Astrocyte of the spinal cord (primary cell): ENCODE measurements at places on chromosomes 13 and 19.
A peak's percentile ranks its signal among the peaks of the same experiment; 100 is the strongest.

DNA sequence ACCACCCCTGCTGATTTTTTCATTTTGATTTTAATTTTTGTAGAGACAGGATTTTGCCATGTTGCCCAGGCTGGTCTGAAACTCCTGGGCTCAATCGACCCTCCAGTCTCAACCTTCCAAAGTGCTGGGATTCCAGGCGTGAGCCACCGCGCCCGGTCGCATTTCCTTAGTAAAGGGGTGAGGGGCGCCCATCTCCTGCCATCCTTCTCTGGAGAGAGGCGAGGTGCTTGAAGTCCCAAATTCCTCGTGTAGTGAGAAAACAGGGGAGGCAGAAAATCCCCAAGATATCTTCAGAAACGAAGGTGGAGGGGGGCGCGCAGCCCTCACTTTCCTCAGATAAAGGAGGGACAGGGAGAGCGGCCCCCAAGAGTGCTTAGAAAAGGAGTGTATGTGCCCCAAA is 21.0 kb upstream of the GATAD2A start:
- no peak for DNase-seq

DNA sequence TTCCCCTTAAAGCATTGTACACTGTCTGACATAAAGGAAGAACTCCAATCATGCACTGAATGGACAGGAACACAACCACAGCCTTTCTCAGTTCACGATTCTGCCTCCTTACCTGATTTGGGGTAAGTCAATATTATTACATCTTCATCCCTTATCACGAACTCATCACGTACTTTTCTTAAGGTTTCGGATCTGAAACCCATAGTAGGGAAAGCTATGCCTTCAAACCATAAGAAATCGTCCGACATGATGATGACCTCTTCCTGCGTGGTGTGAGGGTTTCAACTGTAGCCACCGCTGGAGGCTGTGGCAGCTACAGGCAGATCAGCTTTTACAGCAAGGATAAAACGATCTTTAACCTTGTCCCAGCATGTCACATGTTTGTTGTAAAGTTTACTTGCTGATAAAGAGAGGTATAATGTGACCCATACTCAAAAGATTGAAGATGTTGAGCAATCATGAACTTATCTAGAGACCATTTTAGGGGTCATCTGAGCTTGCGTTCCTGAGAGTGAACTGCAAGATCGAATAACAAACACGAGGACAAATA is at the start of gene SULT2A1:
Gene SULT2A1 (minus strand): TSS at position 306 of the 550 bp plus-strand sequence. CDS start 58 bp downstream, at position 248.
- DNase-seq: no peak

- no peak for DNase-seq
These were observed 19.4 kb upstream of the GSX1 start for GRCh38 chr13:27772651-27773425.

DNA sequence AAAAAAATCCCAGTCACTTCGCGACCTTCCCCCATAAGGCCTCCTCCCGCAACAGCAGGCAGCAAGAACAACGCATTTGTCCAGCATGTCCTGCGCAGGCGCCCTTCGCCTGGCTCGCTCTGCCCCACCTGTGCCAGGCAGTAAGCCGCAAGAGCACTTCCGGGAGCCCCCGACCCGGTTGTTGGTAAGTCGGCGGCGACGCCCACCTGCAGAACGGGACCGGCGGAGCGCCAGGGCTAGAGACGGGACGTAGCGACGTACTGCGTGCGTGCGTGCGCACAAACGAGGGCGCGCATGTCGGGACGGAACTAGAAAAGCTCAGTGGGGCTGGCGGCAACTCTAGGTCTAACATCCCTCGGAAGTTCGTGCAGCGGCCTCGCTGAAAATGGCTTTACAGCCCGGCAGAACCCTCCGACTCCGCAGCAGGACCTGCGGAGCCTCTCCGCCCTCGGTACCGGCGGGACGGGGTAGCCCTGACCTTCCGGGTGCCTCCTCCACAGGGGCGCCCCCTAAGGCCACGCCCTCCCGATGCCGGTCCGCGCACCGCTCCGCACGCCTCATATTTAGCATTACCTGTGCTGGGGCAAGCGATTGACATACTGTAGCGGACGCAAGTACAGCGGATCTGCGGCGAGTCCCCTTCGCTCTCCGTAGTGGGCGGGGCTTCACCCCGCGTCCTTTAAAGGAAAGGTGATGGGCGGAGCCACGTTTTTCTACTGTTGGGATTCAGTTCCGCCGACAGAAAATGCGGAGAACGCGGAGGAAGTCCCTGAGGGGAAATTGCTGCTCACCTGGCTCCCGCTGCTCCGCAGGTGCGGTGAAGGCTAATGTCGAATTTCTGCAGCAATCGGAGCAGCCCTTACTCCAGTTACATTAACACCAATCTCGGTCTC is at the start of gene MTIF3:
Gene MTIF3 (minus strand): TSS at position 629 of the 893 bp plus-strand sequence. CDS start 10,116 bp downstream, outside the sequence.
- DNase-seq: peak; percentile 93

GRCh38 chr19:3852614-3853254 is 16.1 kb downstream of the ZFR2 start:
- DNase-seq: peak; percentile 81

DNA sequence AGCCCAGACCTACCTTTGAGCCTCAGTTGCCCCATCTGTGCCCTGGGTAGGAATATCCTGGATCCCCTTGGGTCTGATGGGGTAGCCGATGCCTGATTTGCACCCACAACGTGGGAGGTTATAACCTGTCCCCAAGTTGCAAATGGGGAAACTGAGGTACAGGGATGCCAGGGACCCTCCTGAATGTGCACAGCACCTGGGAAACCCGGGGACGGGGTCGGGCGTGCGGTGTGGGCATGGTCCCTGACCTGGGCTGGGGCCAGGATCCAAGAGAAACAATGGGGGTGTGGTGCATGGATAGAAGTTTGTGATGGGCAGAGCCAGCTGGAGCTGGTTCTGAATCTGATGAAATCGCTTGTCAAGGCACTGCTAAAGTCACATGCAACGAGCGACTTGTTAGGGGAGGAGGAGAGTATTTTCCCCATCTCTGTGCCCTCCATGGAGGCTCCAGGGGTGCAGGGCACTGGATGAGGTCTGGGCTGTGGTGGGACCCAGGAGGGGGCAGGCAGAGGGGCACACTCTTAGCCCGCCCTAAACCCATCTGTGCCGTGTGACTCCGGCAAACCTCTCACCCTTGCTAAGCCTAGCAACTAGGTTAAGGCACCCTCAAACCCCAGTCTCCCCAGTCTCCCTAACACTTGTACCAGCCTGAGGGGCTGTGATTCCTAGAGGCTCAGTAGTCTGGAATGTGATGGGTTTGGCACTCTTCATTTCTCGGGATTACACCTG is 749 bp downstream of the GDF15 start:
- DNase-seq: no peak

- peak; percentile 77 for DNase-seq
These were observed 29.7 kb downstream of the MLLT1 start for GRCh38 chr19:6250024-6250615.

- DNase-seq: no peak
These were observed 62.8 kb upstream of the CEACAM8 start for GRCh38 chr19:42657556-42657955.

- DNase-seq: no peak
These were observed 54.9 kb downstream of the COLGALT1 start for GRCh38 chr19:17610384-17610783.

- no peak for DNase-seq
These were observed 4.8 kb downstream of the ATP4A start for GRCh38 chr19:35558400-35559280.

DNA sequence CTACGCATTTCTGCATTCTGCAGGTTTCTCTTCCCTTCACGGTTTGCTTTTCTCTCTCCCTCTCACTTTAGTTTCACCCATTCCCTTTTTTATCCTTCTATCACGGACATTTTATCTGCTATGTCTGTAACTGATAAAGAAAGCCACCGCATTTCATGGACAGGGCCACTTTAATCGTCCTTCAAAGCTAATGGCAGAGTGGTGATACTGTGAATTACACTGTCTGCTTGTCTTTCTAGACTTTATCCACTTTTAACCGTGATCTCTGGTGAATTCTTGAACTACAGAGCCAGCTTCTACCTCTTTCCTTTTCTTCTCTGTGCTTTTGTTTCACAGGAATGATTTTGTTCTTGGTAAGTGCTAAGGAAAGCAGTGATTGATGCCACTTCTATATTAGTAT is 760.4 kb downstream of the PCDH9 start:
- no peak for DNase-seq

- peak; percentile 51 for DNase-seq
These were observed 266.4 kb downstream of the NALCN start for GRCh38 chr13:101149735-101150384.

DNA sequence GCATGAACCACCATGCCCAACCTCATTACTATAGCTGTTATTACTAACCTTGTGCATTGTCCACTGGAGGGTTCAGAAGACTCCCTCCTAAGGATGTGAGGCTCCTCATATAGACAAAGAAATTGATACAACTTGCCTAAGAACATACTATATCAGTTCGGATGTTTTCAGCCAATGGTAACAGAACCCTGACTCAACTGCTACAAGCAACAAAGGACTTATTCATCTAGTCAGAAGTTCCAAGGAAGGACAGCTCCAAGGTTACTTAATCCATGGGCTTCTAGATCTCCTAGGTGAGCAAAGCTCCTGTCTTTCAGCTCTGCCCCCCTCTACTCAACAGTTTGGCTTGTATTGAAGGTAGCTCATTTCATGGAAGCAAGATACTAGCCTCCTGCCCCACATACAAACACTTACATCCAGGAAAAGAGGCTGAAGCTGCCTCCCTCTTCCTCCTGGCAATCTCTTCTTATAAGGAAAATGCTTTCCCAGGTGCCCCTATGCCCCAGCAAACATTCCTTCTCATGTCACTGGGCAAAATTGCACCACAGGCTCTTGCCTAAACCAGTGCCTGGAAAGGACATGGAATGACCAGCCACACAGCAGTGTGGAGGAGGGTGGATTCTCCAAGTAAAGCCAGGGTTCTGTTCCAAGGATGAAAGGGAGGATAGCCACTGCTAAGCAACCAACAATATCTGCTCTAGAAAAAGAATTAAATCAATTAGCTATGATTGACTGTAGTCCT is 497.8 kb downstream of the FOXO1 start:
- no peak for DNase-seq

GRCh38 chr13:59829690-59830089 is 334.0 kb downstream of the DIAPH3 start:
- no peak for DNase-seq
